ENCODE measurements at places on chromosomes 5 and 9.
A peak's percentile ranks its signal among the peaks of the same experiment; 100 is the strongest.

GRCh38 chr9:124381170-124381945 is 33.9 kb downstream of the PSMB7 start:
- no peak for DNase-seq

DNA sequence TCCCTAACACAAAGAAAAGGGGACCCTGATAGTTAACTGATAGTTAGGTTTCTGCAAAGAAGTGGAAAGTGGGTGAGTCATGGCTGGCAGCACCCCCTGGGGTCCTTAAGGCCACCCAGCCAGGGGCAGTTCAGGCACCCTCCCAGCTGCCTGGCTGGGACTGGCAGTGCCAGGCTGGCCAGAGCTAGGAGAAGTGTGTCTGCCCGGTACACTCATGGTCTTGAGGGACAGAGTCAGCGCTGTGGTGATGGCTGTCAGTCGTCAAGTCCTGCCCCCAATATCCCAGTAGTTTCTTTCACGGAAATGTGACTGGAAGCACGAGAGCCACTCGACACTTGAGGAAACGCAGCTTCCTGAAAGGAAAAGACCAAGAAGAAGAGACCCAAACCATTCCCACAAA is 22.3 kb upstream of the CNOT6 start:
- no peak for DNase-seq

- peak; percentile 12 for DNase-seq
Measured at GRCh38 chr5:24633715-24634325, 11.0 kb downstream of the CDH10 start.

DNA sequence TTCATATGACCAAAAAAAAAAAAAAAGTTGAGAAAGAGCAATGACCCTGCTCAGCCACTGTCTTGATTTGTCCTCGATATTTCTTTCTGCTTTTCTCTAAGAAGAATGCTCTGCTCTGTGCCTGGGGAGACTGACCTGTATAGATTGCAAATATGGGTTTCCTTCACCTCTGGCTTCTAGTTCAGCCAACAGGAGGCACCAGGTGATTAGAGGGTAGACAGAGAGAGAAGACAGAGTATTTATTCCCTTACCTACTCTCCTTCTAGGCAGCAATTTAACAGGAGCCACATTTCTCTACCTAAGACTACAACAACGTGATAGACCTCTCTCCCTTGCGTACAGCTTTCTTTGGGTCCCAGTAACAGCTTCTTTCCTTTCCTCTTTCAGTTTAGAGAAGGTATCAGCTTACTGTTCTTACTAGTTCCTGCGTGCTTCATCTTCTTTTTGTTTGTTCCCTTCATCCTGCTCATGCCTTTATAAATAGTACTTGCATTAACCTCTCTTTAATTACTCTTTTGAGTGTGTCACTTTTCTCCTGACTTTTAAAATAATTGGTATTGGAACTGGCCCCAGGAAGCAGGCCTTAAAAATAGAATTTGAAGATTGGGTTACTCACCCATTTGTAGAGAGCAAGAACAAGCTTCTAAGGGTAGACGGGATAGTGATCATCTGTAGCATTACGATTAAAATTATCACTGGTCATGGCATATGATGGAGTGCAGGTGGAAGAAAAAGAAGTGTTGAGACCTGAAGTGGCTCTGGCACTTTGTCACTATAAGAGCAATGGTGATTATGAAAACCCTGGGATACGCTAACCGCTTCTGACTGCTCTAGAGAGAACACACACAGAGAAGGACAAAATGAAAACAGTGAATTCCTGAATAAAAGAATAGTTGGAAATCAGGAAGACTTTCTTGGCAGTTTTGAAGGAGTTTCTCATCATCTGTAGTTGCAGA is 161.2 kb upstream of the FSTL4 start:
- no peak for DNase-seq

GRCh38 chr5:91998774-91999173 is 615.7 kb upstream of the ARRDC3 start:
- no peak for DNase-seq

DNA sequence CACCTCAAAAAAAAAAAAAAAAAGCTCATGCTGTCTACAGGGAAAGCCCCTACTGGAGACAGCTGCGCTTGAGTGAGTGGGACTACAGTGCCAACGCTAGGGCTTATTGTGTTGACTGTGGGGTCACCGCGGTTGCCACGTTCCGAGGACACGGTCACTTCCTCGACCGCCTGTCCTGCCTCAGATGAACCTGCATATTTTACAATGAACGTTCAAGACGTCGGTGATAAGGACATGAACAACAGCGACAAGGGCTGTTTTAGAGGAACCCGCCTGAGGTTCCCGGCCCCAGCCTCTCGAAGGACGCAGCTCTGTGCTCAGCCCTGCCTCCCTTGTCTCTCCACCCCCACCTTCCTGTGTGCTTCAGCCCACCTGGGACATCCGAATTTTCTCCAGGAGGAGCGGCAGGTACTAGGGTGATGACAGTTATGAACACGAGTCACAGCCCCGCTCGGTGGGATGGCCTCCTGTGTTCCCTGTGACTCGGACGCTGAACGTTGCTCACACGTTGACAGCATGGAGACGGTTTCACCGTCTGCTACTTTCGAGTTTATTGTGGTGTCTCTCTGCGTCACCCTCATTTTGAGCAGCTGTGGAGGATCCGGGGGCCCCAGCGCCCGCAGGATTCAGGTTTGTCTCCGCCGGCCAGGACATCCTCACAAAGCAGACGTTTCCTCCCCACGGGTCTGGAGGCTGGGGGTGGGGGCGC is 11.3 kb upstream of the DIPK1B start:
- DNase-seq: no peak

- no peak for DNase-seq
Measured at GRCh38 chr5:170623576-170624181, 119.9 kb downstream of the KCNIP1 start.

DNA sequence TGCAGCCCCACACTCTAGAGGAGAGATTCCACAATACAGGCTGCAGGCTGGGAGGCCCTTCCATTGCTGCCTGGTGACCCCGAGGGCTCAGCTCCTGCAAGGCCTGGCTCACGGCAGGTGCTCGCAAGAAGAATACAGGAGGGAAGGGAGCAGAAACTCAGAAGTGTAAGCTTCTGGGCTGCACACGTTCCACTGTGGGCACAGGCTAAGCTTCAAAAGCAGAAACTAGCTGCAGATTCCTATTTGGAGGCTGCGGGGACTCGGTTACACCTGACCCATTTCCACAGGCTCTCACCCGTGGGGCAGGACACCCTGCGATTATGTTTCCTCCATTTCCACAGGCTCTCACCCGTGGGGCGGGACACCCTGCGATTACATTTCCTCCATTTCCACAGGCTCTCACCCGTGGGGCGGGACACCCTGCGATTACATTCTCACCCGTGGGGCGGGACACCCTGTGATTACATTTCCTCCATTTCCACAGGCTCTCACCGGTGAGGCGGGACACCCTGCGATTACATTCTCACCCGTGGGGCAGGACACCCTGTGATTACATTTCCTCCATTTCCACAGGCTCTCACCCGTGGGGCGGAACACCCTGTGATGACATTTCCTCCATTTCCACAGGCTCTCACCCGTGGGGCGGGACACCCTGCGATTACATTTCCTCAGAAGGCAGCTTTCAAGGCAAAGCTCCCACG is 10.3 kb downstream of the LPCAT1 start:
- DNase-seq: no peak

- DNase-seq: no peak
Measured at GRCh38 chr9:126833710-126834345, 26.6 kb upstream of the ZBTB34 start.

- DNase-seq: no peak
Measured at GRCh38 chr5:122423221-122423620, 111.2 kb downstream of the SNCAIP start.

GRCh38 chr5:167363065-167363464 is 928.4 kb upstream of the WWC1 start:
- no peak for DNase-seq

GRCh38 chr9:137449081-137449844 is 8.1 kb upstream of the ENTPD8 start:
- DNase-seq: no peak

- no peak for DNase-seq
Measured at GRCh38 chr9:136943291-136944211, 987 bp downstream of the FBXW5 start.

GRCh38 chr5:16568875-16569580 is 47.8 kb downstream of the RETREG1 start:
- no peak for DNase-seq

DNA sequence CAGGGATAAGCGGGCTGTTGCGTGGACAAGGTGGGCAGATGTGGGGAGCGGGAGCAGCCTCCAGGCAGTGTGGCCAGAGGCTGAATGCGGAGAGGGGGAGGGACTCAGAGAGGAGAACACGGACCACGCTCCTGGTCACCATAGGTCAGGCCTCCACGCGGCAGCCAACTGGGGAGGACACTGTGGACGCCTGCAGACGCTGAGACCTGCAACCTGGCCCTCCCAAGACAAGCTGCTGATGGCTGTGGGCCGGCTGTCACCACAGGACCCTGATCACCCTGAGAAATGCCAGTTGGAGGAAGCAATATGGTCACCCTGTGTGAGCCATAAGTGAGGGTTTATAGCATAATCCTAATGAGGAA is 16.8 kb downstream of the LPCAT1 start:
- no peak for DNase-seq

DNA sequence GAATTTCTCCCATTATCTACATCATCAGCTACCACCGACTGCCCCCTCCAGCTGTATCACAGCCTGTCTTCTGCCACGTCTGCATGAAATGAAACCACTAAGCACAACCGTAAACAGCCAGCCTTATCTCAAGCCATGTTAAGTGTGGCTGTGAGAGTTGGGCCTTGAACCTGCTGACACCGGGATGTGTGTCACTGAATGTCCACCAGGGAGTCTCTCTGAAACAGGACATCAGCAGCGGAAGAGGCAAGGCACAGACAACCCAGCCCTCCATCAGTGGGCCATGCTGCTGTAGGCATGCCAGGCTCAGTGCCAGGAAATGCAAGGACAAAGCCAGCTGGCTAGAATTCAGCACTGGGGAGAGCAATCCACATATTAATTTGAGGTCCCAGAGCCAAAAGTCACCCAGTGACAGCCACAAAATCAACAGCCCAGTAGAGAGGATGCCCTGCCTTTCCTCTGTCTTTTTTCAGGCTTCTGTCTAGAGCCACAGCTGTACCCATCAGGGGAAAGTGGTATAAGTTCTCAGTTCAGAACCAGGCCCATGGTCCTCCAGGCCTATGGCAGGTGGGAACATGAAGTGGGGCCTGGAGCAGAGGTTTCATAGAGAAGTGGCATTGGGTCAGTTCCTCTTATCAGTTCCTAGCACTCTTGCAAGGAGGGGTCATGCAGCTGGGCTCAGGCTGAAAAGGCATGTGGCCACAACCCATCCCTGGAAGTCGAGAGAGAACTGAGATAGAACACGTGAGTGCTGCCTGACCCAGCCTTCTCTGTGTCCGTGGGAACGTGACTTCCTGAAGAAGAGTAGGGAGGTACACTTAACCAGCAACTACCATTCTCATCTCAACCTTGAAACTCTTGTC is 199.4 kb downstream of the ESM1 start:
- DNase-seq: no peak

DNA sequence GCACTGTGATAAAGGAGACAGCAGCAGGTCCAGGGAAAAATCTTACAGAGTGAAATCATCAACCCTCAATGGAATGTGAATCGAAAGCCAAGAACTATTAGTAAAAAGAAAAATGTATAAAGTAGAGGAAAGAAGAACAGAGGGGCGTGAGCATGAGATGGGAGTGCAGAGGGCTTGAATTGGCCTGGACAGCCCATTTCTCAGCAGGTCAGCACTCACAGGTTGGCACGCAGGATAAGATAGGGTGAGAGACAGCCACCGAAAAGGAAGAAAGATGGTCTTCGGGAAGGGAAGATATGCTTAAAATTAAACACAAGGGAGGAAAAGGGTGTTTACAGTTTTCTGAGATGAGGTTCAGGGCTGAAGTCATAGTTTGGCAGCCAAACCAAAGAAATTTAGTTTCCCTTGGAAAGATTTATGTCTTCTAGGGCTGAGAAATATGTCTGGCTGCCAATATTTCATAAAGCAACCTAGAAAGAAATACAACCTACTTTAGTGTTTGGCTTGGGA is 524.7 kb downstream of the SPATA31D1 start:
- no peak for DNase-seq

DNA sequence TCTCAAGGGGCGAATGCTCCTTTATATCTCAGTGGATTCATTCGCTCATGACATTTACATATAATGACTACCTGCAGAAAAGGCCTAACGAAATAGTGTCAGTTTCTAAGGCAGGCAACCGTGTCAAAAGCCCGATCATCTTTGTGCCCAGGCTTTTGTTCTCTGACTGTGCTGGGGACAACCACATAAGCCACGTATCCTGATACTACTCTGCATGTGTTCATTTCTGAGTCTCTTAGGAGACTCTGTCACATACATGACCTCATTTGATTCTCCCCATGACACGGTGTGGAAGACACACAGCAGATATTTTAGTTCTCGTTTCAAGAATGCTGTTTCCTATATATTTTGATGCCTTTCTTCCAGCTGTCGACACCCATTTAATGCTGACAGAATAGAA is 598.5 kb downstream of the BNC2 start:
- no peak for DNase-seq

DNA sequence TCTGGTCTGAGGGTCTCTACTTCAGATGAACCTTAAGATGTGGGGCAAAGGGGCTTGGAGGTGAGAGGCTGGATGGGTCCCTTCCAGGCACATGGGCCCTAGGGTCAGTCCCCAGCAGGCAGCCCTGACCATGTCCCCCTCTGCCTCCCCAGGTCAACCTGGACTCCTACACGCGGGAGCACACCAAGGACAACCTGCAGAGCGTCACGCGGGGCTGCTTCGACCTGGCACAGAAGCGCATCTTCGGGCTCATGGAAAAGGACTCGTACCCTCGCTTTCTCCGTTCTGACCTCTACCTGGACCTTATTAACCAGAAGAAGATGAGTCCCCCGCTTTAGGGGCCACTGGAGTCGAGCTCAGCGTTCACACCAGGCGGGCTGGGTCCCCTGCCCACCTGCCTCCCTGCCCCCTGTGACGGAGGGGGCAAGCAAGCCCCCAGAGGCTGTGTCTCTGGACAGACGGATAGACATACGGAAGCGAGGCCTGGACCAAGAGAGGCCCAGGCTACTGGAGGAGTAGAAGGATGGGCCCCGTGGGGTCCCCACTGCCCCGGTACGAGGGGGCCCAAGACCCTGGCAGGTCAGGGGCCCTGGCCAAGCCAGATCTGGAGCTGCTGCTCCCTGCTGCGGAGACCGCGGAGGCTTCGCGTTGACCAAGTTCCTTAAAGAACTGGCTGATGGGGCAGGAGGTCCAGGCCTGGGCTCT is 133.2 kb downstream of the RGS3 start:
- DNase-seq: no peak

- DNase-seq: no peak
Measured at GRCh38 chr5:6384856-6385255, 6.5 kb upstream of the MED10 start.

GRCh38 chr5:120991569-120991968 is 527.5 kb downstream of the PRR16 start:
- no peak for DNase-seq
